ENCODE measurements at places on chromosomes 3 and 15.

GRCh38 chr3:126747768-126748167, 43.7 kb downstream of the CHCHD6 start:
- no peak for DNase-seq

GRCh38 chr3:179401561-179401960, 49.7 kb downstream of the GNB4 start:
- no peak for DNase-seq

- DNase-seq, result no peak
Observed at GRCh38 chr15:90873998-90874605, 5.7 kb downstream of the FURIN start.

GRCh38 chr3:52682016-52682415, 3.7 kb downstream of the PBRM1 start:
- DNase-seq, result peak; percentile 84

- no peak for DNase-seq
Observed at GRCh38 chr3:27340534-27340933, 28.6 kb downstream of the NEK10 start.

GRCh38 chr15:83248151-83249029, 36.1 kb downstream of the BNC1 start:
- peak; percentile 86 for DNase-seq

- DNase-seq, result peak; percentile 84
Observed at GRCh38 chr3:187986514-187986934, 167.4 kb upstream of the LPP start.

DNA sequence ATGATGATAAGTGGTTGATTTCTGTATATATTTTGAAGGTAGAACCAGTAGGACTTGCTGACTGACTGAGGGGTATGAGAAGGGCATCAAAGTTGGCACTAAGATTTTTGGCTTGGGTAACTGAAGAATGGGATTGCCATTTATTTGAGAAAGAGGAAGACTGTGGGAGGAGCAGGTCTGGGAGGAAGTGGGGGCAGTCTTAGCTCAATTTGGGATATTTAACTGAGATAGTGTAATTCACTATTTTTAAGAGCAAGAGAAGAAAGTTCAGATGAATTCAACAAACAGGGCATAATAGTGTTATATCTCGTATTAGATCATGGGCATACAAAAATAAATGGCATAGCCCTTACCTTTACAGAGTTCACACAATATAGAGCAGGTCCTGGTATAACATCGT, 1.7 kb downstream of the BUB1B start:
- no peak for DNase-seq

- no peak for DNase-seq
Observed at GRCh38 chr3:39404943-39405686, 1.4 kb upstream of the RPSA start.

GRCh38 chr3:58441514-58442450, 8.2 kb upstream of the PDHB start:
- no peak for DNase-seq

DNA sequence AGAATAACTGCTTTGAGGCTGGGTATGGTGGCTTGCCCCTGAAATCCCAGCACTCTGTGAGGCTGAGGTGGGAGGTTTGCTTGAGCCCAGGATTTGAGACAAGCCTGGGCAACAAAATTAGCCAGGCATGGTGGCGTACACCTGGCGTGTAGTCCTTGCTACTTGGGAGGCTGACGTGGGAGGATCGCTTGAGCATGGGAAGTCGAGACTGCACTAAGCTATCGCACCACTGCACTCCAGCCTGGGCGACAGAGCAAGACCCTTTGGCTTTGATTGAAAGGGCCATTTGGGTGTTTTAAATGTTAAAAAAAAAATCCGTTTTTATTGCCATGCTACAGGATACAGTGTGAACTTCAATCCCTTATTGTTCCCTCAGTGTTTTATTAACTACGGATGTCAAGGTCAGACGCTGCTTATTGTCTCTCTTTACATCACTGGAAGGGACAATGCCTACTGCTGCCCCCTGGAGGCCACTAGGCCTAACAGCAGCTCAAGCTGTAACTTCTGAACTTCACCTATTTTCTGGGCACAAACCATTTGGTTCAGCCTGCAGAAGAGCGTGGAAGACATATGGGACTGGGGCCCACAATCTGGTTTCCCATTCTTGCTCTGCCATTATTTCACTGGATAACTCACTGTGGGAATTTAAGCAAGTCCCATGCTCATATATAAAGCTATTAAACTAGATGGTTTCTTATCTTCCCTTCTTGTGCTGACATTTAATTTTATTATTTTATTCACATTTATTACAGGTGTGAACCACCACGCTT, 15.3 kb upstream of the IREB2 start:
- peak; percentile 70 for DNase-seq

- no peak for DNase-seq
Observed at GRCh38 chr15:87573534-87573933, 683.0 kb downstream of the NTRK3 start.

GRCh38 chr15:42070279-42070975, 23.9 kb downstream of the PLA2G4D start:
- DNase-seq, result no peak

DNA sequence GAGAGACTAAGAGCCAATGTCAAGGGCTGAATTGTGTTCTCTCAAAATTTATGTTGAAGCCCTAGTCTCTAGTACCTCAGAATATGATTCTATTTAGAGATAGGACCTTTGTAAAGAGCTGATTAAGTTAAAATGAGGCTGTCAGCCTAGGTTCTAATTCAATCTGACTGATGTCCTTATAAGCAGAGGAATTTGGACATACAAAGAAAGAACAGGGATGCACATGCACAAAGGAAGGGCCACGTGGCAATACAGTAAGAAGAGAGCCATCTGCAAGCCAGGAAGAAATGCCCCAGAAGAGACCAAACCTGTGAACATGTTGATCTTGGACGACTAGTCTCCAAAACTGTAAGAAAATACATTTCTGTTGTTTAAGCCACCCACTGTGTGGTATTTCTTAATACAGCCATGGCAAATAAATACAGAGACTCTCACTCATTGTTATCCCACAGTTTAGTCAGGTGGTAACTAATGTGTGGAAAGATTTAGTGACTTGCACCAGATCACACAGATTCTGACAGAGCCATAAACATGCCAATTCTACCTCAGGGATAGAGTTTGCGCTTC, 652.2 kb downstream of the NAALADL2 start:
- no peak for DNase-seq

DNA sequence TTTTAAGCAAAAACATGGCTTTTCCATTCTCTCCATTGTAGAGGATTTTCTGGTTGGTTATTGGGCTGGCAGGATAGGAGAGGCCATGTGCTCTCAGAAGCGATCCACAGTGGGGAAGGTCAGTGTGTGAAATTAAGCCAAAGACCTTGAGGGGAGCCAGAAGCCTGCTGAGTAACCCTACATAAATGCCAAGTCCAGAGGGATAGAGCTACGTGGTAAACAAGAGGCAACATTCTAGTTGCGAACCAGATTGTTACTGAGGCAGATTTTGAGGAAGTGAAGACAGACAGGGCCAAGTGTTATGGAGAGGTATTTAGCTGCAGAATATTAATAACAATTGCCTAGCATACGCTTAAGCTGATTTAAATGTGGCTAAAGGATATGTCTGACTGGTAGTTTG, 592.8 kb upstream of the GBE1 start:
- DNase-seq, result no peak

- peak; percentile 80 for DNase-seq
Observed at GRCh38 chr3:4776980-4777581, 202.2 kb upstream of the BHLHE40 start.

GRCh38 chr3:53788038-53788437, 58.2 kb downstream of the CHDH start:
- no peak for DNase-seq

- DNase-seq, result no peak
Observed at GRCh38 chr3:11739706-11740105, 96.0 kb upstream of the VGLL4 start.

DNA sequence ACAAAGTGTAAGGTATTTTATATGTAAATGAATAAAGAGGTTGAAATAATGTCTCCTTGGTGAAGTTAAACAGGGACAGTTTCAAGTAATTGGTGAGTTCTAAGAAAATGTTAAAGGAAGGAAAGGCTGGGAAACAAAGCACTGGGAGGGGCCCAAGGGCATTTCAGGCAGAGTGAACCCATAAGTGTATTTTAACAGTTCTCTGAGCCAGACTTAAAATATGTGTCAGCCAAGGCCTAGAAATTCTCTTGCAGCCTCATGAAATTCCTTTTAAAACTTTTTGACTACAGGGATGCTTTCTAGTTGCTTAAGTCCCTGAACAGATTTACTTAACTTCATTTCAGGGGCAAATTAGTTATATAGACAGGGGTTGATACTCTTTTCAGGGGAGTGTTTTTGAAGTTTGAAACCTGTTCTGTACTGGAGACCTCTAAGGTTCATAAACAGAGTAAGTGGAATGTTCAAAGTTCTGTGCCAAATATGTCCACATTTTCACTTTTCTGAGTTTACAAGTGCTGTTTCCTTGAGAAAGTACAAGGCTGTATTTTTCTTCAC, 77.6 kb downstream of the GALK2 start:
- DNase-seq, result no peak

DNA sequence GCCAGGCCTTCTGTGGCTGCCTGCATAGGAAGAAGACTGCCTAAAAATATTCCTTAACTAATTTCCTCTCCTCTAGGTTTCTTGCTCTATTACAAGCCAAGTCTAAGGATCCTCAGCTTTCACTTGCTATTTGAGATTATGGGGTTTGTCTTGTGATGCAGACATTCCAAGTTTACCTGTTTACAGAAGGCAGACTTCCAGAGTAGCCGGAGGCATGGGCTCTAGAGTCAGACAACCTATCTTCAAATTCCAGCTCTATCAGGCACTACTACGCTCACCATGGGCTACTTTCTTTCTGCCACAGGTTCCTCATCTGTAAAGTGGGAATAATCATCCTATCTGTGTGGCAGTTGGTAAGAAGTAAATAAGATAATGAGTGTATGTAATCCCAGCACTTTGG, 95.6 kb upstream of the BCL6 start:
- DNase-seq, result no peak

DNA sequence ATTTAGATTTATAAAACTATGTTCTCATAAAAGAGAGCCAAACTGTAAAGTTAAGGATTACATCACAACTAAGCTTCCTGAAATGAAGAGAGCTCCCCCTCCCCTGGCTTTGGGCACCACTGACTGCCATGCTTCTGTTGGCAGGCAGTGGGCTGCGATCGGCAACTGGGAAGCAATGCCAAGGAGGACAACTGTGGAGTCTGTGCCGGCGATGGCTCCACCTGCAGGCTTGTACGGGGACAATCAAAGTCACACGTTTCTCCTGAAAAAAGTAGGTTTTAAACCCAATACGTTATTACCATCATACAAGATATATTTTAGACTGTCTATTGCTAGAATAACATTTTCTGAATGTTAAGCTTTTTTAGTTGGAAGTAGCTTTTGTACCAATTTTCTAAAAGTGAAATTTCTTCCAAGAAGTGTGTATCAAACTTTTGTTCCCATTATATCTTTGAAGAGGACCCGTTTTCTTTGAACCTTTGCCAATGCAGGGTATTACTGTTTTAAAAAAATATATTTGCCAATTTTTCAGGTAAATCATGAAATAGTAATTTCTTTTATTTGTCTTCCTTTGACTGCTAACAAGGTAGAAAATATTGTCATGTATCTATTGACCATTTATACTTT, 184.1 kb downstream of the ADAMTSL3 start:
- peak; percentile 44 for DNase-seq

- DNase-seq, result no peak
Observed at GRCh38 chr15:81274255-81274654, 49.7 kb downstream of the STARD5 start.

- no peak for DNase-seq
Observed at GRCh38 chr15:99345242-99345641, 94.0 kb downstream of the LRRC28 start.

DNA sequence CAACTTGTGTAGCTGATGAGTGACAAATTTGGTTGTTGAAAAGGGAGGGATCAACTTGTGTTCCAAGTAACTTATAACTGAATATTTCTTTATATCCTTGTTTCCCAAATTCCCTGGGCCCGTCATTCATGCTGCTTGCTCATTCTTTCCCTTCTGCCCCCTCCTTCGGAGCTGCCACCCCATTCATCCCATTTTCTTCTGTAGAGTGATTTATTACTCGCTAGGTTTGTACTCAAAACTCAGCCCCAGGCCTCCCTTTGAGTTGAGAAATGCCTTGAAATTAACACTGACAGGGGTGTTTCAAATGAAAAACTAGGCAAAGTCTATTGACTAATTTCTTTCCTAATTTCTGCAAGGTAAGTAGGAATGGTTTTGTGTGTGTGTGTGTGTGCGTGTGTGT, 277.4 kb upstream of the SLCO3A1 start:
- no peak for DNase-seq

- DNase-seq, result no peak
Observed at GRCh38 chr3:156788846-156789245, 37.3 kb upstream of the LEKR1 start.

DNA sequence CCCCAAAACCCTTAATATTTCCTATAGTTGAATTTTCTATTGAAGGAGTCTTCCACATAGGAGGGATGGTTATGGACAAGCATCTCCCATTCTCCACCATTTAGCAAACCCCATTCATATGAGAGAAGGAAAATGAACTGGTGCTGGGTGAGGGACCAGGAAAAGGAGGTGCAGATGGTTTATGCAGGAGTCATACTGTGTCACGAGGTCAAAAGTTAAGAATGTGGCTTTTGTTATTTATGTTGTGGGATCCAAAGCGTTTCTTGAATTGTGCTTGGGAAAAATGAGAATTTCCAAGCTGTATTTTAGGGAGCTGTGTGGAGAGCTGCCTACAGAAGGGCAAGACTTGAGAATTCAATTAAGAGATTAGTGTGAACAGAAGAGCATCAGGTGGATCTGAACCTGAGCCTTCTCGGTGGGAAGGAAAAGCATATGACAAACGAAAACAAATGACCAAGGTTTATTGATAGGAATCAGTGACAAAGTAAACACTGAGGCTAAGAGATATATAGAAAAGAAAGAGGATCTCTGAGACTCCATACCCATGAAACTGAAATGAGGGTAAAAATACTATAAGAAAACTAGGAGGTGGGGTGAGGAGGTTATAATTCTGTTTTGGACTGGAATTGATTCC, 473.3 kb upstream of the NR2F2 start:
- DNase-seq, result peak; percentile 52

GRCh38 chr3:161540594-161540993, 44.0 kb downstream of the OTOL1 start:
- no peak for DNase-seq

GRCh38 chr3:7285505-7285904, 424.6 kb downstream of the GRM7 start:
- peak; percentile 45 for DNase-seq

Measured in fibroblast of pulmonary artery (primary cell).